ENCODE measurements at places on chromosomes 1 and 21. TPM values are rescaled to one million over a fixed set of nuclear protein-coding genes. Genes with fewer than 3 reads are reported as not detected.
A peak's percentile ranks its signal among the peaks of the same experiment; 100 is the strongest.

GRCh38 chr1:182789138-182790076 lies at the start of gene NPL:
TSS of gene NPL (plus strand) at chr1:182789773. CDS start at chr1:182794372, 4,599 bp downstream.
- peaks cover 14% of the 10 kb centered on the region for H3K4me1 ChIP-seq
- H3K4me3 ChIP-seq = peak within 1 kb of the TSS; percentile 84

DNA sequence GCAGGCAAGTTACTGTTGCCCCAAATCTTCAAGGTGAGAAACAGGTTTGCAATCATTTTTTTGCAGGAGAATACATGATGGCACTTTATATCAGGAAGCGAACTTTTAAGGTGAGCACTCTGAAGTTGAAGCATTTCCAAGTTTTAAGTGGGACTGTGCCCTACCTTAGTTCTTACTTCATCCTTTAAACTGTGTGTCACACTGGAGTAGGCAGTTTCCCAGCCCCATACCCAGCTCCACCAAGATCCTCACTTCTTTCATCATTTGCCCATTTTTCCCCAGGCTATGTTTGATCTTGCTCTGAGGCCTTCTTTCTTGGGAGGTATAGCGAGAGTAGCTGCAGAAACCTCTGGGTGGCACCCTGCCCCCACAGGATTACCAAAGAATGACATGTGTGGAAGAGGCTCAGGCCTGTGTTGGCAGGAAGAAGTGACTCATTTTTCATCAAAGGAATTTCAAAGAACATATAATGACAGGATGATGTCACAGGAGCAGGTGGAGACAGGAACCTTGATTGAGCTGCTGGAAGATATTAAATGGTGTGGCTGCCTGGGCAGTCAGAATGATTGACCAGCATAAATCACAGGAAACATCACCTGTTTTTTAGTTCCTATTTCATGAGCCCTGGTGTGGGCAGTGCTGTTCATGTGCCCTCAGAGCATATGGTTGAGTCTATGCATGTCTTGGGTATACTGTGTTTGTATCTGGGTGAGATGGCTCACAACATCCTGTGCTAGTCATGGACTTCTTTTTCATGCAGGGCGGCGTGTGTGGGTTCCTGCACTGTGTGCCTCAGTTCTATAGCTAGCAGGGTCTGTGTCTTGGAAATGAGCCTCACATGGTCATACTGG lies 20.8 kb upstream of the MACF1 start:
- H3K4me1 ChIP-seq = peaks cover 50% of the 10 kb centered on the region
- H3K27me3 ChIP-seq = no peaks in the 10 kb centered on the region
- H3K4me3 ChIP-seq = peak overlapping the region; percentile 38
- DNase-seq = peak; percentile 83
- peak overlapping the region; percentile 95 for H3K27ac ChIP-seq

GRCh38 chr1:39692152-39693074 lies 1.2 kb upstream of the HPCAL4 start:
- peaks cover 34% of the 10 kb centered on the region for H3K27me3 ChIP-seq
- H3K36me3 ChIP-seq = no peaks in the 10 kb centered on the region
- peak overlapping the region; percentile 51 for H3K4me3 ChIP-seq
- no peak overlapping the region for H3K27ac ChIP-seq
- peak; percentile 23 for DNase-seq

DNA sequence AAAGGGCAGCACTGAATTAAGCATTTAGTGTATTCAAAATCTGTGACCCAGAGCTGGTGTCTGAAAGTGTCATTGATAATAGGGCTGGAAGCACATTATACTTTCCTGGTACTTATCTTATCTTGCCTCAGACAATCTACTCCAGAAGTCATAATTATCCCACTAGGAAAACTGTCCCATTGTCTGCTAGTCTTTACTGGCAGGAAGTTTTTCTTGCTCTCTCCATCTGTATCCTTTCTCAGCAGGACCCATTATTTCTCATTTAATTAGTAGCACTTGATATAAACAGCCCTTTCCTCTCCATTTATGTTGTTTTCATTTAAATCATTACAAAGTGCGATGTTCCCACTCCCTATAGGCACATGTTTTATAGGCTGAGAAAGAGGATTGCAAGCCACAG lies 36.5 kb upstream of the BARHL2 start:
- peaks cover 55% of the 10 kb centered on the region for H3K27me3 ChIP-seq
- H3K27ac ChIP-seq = no peak overlapping the region
- no peaks in the 10 kb centered on the region for H3K4me1 ChIP-seq
- no peak for DNase-seq

AADACL3 gene
- not detected for total RNA-seq

GIPC2 gene
- 0.14 TPM for total RNA-seq

SLC22A15 gene
- 0.54 TPM for total RNA-seq

KRTAP19-3 gene
- total RNA-seq = not detected
